Upper lobe of right lung (tissue), 1 donor: ENCODE measurements at places on chromosomes 7 and 10. TPM values are rescaled to one million over a fixed set of nuclear protein-coding genes. Genes with fewer than 3 reads are reported as not detected.

DNA sequence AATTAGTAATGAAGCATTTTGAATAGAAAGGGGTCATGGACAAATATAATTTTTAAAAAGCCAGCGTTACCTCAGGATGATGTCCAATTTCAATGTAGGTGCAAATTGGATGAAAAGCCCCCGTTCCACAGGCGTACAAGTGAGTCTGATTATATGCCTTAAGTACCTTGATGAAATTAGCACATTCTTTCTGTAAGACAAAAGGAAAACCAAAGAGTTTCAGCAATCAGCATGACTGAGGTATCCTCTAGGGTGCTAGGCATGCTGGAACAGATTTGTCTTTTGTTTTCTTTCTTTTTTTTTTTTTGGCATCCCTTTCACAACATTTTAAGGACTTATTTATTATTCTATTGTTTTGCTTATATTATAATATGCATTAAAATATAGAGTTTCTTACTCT lies 84.2 kb downstream of the SEMA3A start:
- no peak for DNase-seq
- no peak overlapping the region for H3K4me3 ChIP-seq
- H3K36me3 ChIP-seq = no peaks in the 10 kb centered on the region

GRCh38 chr10:24706479-24707118 lies 17.1 kb downstream of the ARHGAP21 start:
- H3K27ac ChIP-seq = no peak overlapping the region
- no peak for DNase-seq
- H3K27me3 ChIP-seq = no peaks in the 10 kb centered on the region
- no peak overlapping the region for H3K4me3 ChIP-seq
- H3K4me1 ChIP-seq = peaks cover 14% of the 10 kb centered on the region

- H3K4me1 ChIP-seq = peaks cover 40% of the 10 kb centered on the region
- H3K27ac ChIP-seq = peak overlapping the region; percentile 56
- no peak for DNase-seq
- no peaks in the 10 kb centered on the region for H3K36me3 ChIP-seq
- no peaks in the 10 kb centered on the region for H3K27me3 ChIP-seq
- H3K4me3 ChIP-seq = no peak overlapping the region
These were observed 82.2 kb downstream of the SORBS1 start for GRCh38 chr10:95478935-95479334.

- H3K27me3 ChIP-seq = no peaks in the 10 kb centered on the region
- no peak overlapping the region for H3K4me3 ChIP-seq
- DNase-seq = no peak
- no peaks in the 10 kb centered on the region for H3K36me3 ChIP-seq
These were observed 4.8 kb downstream of the DHTKD1 start for GRCh38 chr10:12073526-12073925.

- peaks cover 23% of the 10 kb centered on the region for H3K36me3 ChIP-seq
- no peak overlapping the region for H3K4me3 ChIP-seq
- DNase-seq = peak; percentile 48
- H3K4me1 ChIP-seq = peaks cover 14% of the 10 kb centered on the region
These were observed 181.1 kb downstream of the TNS3 start for GRCh38 chr7:47400741-47401206.

- no peaks in the 10 kb centered on the region for H3K4me1 ChIP-seq
- H3K36me3 ChIP-seq = no peaks in the 10 kb centered on the region
- H3K27me3 ChIP-seq = no peaks in the 10 kb centered on the region
- H3K4me3 ChIP-seq = no peak overlapping the region
- no peak for DNase-seq
These were observed 212.1 kb upstream of the PPP1R3A start for GRCh38 chr7:114130866-114131265.

GRCh38 chr10:71367271-71367670 lies 29.4 kb upstream of the CDH23 start:
- DNase-seq = peak; percentile 77
- H3K36me3 ChIP-seq = peaks cover 4% of the 10 kb centered on the region
- no peaks in the 10 kb centered on the region for H3K4me1 ChIP-seq
- no peak overlapping the region for H3K4me3 ChIP-seq

DNA sequence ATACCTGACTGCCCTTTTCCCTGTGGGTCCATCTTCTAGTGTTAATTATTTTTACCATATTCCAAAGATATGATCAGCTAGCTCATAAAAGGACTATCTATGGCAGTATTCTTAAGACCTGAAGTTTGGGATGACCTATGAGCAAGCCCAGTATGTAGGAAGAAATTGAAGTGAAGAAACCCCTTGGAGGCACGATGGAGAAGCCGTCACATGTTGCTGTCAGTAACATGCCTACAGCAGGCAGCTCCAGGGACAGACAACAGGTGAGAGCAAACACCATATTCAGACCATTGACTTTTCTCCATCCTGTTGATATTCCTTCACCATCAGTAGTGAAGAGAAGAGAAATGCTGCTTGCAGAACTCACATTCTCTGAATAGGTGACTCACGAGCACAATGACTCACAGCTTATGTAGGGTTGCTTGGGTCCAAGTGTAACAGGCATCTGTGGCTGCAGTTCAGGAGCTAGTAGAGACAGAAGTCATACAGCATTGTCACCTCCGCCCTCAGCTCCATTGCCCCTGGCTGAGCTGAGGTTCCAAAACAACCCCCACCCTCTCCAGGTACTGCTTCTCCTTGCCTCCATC lies 8.4 kb upstream of the LYZL2 start:
- H3K27me3 ChIP-seq = no peaks in the 10 kb centered on the region
- DNase-seq = no peak
- H3K4me1 ChIP-seq = peaks cover 9% of the 10 kb centered on the region
- H3K36me3 ChIP-seq = no peaks in the 10 kb centered on the region

DNA sequence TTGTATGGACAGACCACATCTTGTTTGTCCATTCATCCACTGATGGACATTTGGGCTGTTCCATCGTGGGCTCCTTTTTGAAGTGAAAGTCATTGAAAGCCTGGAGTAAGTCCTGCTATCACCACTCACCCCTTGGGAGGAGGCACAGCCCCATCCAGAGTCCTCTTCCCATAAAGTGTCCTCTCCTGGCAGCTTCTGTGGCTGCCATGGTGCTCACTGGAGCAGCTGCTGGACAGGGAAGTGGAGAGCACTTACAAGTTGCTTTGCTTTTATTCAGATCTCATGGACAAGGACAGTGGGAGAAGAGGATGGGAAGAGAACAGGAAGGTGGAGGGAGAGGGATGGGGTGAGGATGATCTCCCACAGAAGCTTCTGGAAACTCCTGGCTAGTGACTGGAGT lies 18.5 kb upstream of the EIF5AL1 start:
- no peak overlapping the region for H3K4me3 ChIP-seq
- no peak overlapping the region for H3K27ac ChIP-seq
- peaks cover 10% of the 10 kb centered on the region for H3K4me1 ChIP-seq
- H3K27me3 ChIP-seq = no peaks in the 10 kb centered on the region
- H3K36me3 ChIP-seq = no peaks in the 10 kb centered on the region

GRCh38 chr7:129664029-129665012 lies 52.8 kb downstream of the NRF1 start:
- peaks cover 5% of the 10 kb centered on the region for H3K36me3 ChIP-seq
- no peaks in the 10 kb centered on the region for H3K4me1 ChIP-seq

DNA sequence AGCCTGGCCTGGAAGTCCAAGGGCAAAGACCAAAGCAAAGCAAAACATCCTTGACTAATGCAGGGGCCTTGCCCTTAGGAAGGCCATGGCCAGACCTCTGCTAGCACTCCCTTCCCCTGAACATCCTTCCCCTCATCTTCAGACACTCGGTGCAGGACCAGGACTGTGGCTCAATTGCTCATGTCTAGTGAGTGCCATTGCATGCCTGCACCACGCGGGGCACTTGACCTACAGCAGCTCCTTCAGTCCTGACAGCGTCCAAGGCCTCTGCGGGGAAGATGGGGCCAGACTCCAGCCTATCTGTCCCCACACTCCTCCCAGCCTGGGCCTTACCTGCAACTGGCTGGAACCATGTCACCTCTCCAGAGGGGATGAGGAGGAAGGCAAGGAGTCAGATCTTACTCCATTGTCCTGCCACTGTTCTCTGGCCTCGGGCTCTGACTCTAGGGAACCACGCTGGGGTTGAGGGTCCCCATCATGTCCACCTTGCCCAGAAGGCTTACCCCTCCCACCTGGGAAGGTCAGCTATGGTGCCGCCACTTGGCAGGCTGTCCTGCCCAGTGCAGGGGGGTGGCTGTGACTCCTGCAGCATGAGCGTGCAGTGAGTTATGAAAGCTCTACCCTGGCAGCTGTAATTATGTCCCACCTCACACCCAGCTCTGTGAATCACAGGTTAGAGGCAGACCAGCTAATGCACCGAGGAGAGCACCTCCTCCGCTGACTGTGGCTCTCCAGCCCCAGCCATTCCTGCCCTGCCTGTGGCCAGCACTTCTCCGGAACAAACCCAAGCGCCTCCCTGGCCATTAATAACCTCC lies 16.1 kb downstream of the DRGX start:
- no peaks in the 10 kb centered on the region for H3K36me3 ChIP-seq
- H3K27me3 ChIP-seq = peaks cover 2% of the 10 kb centered on the region
- no peak overlapping the region for H3K4me3 ChIP-seq
- H3K4me1 ChIP-seq = no peaks in the 10 kb centered on the region

DNA sequence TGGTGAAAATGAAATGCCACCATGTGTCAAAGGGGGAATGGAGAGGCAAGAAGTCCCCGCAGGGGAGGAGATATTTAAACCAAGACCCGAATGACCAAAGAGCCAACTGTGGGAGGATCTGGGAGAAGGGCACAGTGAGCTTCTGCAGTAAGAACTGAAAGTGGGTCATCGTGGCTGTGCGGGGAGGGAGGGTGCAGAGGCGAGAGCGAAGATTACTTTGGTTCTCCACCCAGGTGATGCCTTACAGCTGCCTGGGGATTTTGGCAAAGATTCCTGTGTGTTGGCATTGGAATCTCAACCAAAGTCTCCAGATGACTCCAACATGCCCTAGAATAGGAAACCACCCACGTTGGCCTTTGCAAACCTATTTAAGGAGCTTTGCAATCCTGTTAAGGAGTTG lies 44.2 kb upstream of the ADAM12 start:
- DNase-seq = no peak
- no peak overlapping the region for H3K4me3 ChIP-seq
- no peaks in the 10 kb centered on the region for H3K36me3 ChIP-seq
- H3K27me3 ChIP-seq = peaks cover 5% of the 10 kb centered on the region

DNA sequence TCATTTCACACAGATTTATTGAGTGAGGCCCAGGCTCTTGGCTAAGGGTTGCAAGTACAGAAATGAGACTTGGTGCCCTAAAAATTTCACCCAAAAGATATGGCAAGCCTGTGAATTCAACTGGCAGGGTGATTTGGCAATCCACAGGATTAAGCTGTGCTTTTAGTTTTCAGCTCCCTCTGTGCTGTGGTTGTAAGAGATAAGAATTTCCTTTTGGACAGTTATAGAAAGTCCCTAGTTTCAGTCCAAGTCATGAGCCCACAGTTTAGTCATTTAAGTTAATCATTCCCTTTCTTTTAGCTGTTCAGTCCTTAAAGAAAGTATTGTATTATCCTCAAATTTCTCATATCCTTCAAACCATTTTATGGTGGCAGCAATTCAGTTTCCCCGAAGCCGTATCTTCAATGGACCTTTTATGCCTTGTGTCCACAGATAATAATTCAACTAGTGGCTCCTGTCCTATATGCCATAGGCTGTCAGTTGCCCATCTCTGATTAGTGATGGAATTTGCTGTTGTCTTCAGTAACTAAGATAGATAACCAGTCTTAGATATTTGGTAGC lies 73.4 kb upstream of the NAMPT start:
- no peaks in the 10 kb centered on the region for H3K36me3 ChIP-seq
- H3K27ac ChIP-seq = no peak overlapping the region
- DNase-seq = no peak
- H3K27me3 ChIP-seq = no peaks in the 10 kb centered on the region
- no peak overlapping the region for H3K4me3 ChIP-seq

DNA sequence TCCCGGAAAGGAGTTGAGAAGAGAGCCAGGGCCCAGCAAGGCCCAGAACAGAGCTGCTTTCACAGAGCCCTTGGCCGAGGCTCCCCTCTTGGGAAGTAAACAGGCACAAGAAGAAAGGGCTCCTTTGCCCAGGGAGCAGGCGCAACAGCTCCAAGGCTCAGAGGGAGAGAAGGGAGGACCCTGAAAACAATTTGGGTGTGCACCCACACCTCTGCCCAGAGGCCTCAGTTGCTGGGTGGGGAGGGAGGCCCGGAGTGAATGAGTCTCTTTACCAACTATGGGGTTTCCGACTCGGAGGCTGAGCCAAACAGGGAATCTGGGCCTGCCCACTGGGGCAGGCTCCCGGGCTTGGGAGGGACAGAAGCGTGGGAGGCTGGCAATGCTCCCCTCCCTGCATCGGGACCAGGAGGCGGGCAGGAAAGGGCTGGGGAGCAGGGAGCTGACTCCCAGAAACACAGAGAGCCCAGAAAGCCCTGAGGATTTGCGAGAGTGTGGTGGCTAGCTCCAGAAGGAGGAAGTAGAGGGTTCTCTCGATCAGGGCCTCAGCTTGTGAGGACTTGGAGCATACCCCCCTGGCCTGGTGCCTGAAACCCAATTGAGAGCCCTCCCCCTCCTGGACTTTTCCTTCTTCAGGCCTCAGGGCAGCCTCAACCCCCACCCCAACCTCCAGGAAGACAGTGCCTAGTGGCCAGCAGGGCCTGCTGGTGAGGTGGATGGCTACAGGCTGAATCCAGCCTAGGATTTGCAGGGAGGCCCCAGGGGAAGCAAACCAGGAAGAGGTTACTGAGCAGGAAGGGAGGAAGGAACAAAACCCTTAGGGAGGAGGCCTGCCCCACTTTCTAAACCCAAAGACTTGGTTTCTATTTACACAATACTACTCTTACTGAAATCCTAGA lies 6.2 kb downstream of the C10orf105 start:
- no peaks in the 10 kb centered on the region for H3K27me3 ChIP-seq
- H3K36me3 ChIP-seq = no peaks in the 10 kb centered on the region
- peak overlapping the region; percentile 88 for H3K27ac ChIP-seq

GRCh38 chr10:17041626-17042520 lies 87.7 kb downstream of the CUBN start:
- no peak for DNase-seq
- H3K4me1 ChIP-seq = no peaks in the 10 kb centered on the region
- H3K4me3 ChIP-seq = no peak overlapping the region
- H3K36me3 ChIP-seq = no peaks in the 10 kb centered on the region
- no peak overlapping the region for H3K27ac ChIP-seq
- no peaks in the 10 kb centered on the region for H3K27me3 ChIP-seq

HMX3 gene
- not detected for total RNA-seq

CLCN1 gene
- not detected for total RNA-seq

ATOH7 gene
- total RNA-seq = not detected

PTPRN2 gene
- total RNA-seq = 4.9 TPM

PRLHR gene
- not detected for total RNA-seq

MMP21 gene
- total RNA-seq = not detected

NODAL gene
- total RNA-seq = not detected
